ENCODE measurements at places on chromosomes 7 and 10.
A peak's percentile ranks its signal among the peaks of the same experiment; 100 is the strongest.

DNA sequence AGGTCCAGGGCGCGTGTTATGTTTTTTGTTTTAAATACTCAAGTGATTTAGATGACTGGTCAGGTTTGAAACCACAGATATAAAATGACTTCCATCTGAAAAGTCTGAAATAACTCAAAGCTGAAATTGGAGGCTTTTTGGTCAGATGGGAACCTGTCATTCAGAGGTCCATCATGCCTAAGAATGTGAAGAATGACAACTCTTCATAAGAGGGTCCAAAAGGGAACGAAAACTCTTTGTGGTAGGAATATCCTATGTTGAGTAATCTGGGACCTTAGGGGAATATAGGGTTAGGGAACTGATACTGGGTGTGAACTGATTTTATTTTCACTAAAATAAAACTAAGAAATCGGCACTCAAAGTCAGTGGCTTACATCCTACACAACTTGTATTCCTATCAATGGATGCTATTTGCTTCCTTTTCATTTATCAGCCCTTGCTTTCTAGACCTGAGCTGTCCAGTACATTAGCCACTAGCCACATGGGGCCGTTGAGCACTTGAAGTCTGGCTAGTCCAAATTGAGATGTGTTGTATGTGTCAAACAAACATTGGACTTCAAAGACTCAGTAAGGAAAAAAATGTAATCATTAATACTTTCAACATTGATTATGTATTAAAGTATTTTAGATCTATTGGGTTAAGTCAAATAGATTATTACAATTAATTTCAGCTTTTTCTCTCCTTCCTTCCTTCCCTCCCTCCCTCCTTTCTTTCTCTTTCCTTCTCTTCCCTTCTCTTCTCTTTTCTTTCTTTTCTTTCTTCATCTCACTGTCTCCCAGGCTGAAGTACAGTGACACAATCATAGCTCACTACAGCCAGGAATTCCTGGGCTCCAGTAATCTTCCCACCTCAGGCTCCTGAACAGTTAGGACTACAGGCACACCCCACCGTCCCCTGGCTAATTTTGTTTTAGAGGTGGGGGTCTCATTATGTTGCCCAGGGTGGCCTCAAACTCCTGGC is 56.5 kb upstream of the KDM7A start:
- no peak for DNase-seq

GRCh38 chr7:105036217-105037168 is 22.5 kb downstream of the KMT2E start:
- no peak for DNase-seq

DNA sequence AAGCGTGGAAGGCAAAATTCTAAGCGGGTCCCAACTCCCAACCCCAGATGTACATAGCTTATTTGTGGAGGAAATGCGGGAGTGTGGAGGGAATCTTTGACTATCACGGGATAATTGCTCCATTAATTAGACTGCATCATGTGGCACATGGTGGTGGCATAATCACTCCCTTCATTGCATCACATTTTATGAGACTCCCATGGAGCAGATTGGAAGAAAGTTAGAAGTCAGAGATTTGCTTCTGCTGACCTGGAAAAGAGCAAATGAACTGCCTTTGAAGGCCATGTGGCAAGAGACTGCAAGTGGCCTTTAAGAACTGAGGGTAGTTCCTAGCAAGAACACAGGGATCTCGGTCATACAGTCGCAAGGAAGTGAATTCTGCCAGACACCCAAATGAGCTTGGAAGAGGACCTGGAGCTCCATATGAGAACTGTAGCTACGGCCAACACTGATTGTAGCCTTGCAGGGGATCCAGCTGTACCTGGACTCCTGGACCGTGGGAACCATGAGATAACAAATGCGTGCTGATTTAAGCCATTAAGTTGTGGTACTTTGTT is 37.1 kb upstream of the ITGB1 start:
- no peak for DNase-seq

- DNase-seq, result no peak
Observed at GRCh38 chr10:67017218-67017617, 91.4 kb downstream of the LRRTM3 start.

- peak; percentile 67 for DNase-seq
Observed at GRCh38 chr10:97889461-97890265, 40.0 kb downstream of the GOLGA7B start.

- no peak for DNase-seq
Observed at GRCh38 chr10:113108194-113108835, 158.3 kb downstream of the TCF7L2 start.

DNA sequence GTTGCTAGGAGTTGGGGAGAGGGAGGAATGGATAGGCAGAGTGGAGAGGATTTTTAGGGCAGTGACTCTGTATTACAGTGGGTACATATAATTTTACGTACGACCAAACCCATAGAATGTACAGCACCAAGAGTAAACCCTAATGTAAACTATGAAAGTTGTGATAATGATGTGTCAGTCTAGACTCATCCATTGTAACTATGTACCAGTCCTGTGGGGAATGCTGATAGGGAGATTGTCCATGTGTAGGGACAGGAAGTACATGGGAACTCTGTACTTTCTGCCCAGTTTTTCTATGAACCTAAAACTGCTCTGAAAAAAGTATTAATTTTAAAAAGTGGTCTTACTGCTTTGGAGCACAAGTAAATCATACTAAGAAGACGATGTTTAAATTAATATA is 441.8 kb downstream of the AUTS2 start:
- no peak for DNase-seq

DNA sequence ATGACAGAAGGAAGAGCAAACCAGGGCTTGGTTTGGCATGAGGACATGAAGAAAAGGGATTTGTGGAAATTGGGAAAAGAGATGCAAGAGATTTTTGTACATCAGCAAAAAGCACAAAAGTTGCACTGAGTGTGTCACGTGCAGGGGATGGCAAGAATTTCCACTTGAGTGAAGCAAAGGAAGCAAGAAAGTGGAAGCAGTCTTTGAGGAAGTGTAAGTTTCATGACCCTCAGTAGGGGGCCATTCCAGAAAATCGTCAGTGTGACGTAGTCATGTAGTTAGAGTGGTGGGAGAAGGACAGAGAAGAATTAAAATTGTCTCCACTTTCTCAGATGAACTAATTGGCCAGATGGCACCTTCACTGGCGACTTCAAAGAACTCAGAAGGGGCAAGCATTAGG is 123.3 kb upstream of the FZD1 start:
- no peak for DNase-seq

DNA sequence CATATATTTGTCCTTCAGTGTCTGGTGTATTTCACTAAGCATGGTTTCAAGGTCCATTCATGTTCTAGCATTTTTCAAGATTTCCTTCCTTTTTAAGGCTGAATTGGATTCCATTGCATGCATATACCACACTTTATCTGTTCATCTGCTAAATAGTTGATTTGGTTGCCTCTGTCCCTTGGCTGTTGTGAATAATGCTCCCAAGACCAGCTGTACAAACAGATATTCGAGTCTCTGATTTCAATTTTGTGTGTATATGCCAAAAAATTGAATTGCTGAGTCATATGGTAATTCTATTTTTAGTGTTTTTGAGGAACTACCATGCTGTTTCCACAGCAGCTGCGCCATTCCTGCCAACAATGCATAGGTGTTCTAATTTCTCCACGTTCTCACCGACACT is 216.4 kb downstream of the NRG3 start:
- no peak for DNase-seq

DNA sequence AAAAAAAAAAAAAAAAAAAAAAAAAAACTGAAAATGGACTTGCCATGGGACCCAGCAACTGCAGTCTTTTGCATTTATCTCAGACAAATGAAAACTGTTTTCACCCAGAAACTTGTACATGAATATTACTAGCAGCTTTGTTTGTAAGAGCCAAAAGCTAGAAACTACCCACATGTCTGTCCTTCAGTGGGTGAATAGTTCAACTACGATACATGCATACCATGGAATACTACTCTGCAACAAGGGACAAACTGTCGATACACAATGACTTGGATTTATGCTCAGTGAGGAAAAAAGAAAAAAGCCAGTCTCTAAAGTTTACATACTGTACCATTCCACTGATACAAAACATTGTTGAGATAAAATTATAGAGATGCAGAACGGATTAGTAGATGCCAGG is 195.6 kb downstream of the KIAA1217 start:
- no peak for DNase-seq

DNA sequence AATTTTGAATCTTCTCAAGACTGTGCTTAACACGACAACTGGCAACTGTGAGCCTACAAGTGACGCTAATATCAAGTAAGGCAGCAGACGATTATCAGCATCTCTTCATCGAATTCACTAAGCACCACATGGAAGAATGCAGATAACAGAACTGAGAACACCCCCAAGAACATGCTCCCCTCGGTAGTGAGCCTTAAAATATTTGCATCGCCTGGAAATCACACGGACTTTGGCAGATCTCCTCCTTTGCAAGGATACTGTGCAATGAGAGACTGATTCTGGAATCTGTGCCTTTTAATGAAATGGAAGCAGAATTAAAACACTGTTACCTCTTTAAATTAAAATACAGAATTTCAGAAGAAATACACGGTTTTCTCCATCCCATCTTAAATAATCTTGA is 38.2 kb upstream of the NEBL start:
- DNase-seq, result no peak

- DNase-seq, result peak; percentile 80
Observed at GRCh38 chr10:126242397-126243260, 145.6 kb downstream of the ADAM12 start.

DNA sequence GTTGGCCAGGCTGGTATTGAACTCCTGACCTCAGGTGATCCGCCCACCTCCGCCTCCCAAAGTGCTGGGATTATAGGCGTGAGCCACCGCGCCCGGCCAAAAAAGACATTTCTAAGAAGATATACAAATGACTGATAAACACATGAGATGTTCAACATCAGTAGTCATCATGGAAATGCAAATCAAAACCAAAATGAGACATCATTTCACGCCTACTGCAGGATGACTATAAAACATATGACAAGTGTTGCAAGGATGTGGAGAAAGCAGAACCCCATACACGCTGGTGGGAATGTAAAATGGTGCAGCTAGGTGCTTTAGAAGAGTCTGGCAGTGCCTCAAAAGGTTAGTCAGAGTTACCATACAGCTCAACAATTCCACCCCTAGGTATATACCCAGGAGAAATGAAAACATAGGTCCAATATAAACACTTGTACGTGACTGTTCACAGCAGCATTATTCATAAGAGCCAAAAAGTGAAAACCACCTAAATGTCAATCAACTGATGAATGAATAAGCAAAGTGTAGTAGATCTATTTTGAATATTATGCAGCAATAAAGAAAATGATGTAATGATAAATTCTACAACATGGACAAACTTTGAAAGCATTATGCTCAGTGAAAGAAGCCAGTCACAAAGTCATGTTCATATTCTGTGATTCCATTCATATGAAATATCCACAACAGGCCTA is 24.5 kb downstream of the TMEM209 start:
- no peak for DNase-seq

DNA sequence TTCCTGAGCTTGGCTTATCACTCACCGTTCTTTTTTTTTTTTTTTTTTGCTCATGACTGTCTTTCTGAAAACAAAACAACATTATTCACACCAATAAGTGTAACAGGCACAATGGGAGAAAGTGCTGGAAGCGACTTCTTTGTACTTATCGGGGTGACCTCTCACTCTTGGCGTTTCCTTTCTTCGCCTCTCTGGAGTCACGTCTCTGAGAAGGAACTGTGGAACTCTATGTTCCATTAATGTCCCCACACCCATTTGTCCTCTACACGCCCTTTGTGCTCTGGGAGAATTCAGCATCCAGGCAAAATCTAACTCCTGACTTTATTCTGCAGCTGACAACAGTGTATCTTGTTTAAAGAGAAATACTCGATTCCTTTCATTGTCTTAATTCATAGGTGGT is 70.8 kb upstream of the FAM204A start:
- no peak for DNase-seq

DNA sequence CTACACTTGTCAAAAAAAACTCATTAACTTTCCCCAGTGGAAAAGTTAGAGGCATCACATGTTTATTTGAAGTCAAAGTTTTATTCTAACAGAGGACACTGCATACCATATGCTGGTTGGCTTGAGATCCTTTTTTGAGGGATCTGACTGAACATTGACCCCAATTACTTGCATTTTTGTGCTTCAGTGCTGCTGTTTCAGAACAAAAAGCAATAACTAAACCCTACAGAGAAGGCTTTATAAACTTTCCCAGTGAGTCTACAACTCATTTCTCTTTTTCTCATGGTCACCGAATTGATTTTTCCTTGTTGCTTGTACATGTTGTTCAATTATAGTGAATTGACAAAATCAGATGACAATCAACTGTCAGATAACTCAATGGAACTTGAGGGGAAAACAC is 69.3 kb upstream of the PHYHIPL start:
- DNase-seq, result no peak

DNA sequence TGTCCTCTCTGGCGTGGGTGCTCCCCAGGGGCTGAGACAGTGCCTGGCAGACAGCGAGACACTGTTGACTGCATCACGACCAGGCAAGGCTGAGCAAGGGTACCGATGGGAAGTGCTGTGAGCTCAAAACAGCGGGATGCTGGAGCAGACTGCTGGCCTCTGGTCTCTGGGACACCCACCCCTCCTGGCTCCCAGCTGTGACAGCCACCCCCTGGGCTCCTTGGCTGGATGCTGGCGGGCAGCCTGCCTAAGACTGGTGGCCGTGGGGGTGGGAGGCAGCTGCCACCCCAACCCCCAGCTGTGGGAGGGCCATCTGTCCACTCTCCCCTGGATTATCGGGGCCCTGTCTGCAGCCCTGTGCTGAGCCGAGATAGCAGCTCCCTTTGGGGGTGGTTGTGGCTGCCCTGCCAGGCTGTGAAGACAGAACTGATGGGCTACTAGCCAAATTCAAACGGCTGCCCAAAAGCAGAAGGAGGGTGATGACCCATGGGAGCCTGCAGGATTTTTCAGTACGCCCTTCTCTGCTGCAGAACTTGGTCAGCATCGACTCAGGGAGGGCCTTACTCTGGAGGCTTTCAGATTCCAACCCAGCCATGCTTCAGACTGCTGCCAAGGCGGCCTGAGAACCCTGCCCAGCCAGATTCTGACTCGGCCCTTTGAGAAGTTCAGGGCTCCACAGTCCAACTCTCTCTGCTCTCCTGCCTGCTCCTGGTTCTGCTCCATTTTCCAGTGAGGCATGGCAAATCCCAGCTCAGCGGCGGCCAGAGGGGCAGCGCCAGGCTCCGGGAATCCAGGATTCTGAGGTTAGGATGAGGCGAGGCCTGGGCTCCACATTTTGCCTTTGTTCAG is 125.3 kb downstream of the NEURL1 start:
- DNase-seq, result no peak

- DNase-seq, result no peak
Observed at GRCh38 chr10:110219884-110220283, 12.5 kb downstream of the MXI1 start.

GRCh38 chr7:146331369-146331768 is 214.8 kb downstream of the CNTNAP2 start:
- no peak for DNase-seq

DNA sequence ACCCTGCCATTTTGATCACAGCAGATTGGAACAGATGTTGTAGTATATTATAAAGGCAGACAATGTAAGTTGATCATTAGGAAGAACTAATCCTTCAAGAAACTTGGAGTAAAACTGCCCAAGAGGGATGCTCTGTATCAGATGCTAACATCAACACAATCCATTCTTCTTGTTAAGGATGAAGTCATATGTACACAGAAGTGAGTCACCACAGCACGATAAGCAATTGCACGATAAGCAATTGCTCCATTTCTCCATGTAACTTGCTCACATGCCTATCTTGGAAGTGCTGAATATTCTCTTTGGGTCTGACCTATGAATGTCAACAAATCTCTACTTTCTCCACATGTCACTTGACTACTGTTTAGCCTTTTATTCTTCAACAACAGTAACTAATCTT is 41.5 kb upstream of the DMTF1 start:
- peak; percentile 75 for DNase-seq

- peak; percentile 49 for DNase-seq
Observed at GRCh38 chr10:85557077-85557476, 809.5 kb downstream of the GRID1 start.

GRCh38 chr7:2159176-2159520 is 73.6 kb downstream of the MAD1L1 start:
- no peak for DNase-seq
